ENCODE measurements at places on chromosomes 2 and 18. TPM values are rescaled to one million over a fixed set of nuclear protein-coding genes. Genes with fewer than 3 reads are reported as not detected.

Gene NYAP2
- not detected for total RNA-seq

Gene SNORC
- 0.24 TPM for total RNA-seq

Gene ZBTB14
- total RNA-seq: 8.6 TPM

Gene ZCCHC2
- total RNA-seq: 27.7 TPM

Gene MATN3
- 9.1 TPM for total RNA-seq

Gene TMX3
- 45.2 TPM for total RNA-seq

Gene LHCGR
- 0.96 TPM for total RNA-seq

Gene VWA3B
- not detected for total RNA-seq

Gene RBKS
- 12.3 TPM for total RNA-seq

Gene BMPR2
- 53.4 TPM for total RNA-seq

Gene REG3G
- not detected for total RNA-seq

GRCh38 chr2:25229279-25230197, 61.2 kb upstream of the POMC start:
- DNase-seq: no peak

DNA sequence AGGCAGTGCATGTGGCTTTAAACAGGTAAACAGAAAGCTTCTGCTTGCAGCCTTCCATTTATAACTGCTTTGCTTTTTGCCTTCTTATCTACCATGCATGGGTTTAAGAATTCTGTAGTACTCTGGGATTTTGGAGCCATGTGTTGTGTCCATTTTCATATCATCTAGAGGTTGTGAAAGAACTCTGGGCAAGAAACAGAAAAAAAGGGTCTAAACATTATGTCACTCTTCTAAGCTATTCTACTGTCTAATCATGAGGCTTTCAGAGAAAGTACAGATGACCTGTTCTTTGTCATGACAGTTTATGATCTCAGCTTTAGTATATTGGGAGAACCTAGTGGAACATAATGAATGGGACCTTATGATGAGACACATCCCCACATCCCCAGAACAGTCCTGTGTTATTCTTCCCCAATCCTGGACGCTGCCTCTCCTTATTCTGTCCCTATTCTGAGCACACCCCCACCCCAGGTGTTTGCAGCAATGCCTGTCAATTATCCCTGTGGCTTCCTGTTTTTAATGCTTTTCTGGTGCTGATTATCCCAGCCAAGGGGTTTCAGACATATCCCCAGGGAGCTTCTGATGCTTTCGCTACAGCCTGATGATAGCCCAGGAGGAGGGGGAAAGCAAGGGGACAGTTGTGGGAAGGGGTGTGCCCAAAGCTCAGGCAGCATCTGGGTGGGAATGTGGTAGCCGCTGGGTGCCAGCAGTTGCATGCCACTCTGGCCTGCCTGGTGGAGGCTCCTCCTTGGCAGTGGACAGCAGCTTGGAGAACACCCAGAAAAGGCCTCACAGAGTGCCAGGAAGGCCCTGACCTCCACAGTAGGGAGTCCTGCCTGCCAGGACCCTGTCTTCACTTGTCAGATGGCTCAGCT, 169.5 kb upstream of the MAP3K20 start:
- no peak for DNase-seq

DNA sequence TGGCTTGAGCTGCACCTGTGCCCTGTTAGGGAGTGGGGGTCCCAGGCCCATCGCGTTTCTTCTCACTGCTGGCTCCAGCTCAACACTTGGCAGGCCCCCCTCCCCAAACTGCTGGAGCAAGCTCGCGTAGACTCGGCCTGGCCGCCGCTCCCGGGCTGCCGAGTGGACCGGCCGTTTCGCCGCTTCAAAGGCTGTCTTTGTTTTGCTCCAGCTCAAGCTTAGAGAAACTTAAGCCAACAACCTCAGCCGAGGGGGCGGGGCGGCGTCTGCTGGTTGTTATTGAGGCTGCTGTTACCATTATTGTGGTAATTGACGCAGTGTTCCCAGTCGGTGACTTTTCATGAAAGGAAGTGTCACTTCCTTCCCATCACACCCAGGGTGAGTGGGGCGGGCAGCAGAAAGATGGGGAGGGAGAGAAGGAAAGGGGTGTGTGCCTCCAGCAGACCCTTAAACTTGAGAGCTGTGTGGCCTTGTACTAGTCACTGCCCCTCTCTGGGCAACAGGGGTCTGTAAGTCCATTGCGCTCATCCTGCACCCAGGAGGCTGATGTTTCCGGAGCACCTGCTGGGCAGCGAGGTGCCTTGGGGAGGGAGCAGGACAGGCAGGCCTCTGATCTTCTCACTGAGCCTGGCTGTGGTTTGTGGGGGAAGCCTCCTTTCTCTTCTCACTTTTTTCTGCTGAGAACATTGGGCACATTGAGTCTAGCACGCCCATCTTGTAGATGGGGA, 2.1 kb downstream of the ARID5A start:
- DNase-seq: no peak

- DNase-seq: no peak
Observed at GRCh38 chr18:68060871-68061270, 544.4 kb upstream of the DSEL start.

DNA sequence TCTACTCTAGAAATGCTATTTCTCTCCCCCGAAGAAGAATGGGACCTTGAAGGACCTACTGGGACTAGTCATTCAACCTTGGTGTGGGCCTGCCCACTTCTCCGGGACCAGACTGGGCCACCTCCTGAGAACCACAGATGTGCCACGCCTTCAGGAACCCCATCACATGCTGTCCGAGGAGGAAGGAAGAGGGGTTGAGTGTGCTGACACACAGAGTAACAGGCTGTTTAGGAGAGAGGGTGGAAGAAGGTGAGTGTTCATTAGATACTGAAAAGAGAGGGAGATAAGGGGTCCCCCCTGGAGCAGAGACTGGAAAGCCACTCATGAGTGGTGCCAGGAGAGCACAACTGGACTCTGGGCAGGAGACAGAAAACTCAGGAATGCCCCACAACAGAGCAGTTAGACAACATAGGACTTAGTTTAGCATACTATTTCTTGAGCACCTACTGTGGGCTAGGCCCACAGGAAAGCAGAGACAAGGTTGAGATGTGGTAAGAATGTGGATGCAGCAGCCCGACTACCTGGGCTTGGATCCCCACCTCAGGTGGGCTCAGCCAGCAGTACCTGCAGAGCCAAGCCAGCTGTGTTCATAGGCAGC, 286.4 kb upstream of the NCKAP5 start:
- no peak for DNase-seq

DNA sequence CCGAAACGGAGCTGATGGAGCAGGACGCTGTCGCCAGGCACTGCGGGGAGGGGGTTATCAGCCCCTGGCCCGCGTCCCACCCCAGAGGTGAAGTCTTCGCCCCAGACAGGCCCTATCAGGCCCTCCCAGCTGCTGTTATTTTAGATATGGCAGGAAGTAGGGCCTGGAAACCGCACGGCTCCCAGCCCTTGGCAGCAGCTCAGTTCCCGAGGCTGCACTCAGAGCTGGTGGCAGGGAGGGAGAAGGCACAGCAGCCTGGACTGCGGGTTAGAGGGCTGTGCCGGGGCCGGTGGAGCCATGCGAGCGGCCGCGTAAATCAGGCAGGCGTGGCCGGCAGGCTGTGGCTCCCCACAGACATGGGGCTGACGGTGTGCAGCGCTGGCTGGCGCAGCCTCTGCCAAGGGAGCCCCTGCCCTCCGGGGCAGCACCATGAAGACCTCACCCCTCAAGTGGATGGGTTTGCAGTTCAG, 111.4 kb downstream of the NFATC1 start:
- peak; percentile 21 for DNase-seq

DNA sequence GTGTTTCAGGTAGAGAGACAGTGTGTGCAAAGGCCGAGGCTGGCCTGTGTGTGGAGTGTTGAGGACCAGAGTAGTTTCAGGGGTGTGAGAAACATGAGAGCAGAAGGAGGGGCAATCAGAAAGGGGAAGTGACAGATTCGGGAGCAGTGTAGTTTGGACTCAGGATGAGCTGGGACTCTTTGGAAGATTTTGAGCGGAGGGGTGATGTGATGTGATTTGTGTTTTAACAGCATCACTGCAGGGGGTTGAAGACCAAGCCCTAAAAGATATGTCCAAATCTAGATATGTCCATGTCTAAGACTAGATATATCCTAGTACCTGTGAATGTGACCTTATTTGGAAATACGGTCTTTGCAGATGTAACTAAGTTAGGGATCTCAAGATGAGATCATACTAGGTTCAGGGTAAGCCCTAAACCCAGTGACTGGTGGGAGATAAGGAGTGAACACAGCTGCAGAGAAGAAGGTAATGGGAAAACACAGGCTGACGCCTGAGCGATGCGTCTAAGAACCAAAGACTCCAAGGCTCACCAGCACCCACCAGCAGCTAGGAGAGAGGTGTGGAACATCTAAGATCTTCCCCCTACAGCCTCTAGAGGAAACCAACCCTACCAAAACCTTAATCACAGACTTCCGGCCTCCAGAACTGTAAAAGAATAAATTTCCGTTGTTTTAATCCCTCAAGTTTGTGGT, 38.5 kb upstream of the MYO3B start:
- DNase-seq: no peak

- no peak for DNase-seq
Observed at GRCh38 chr2:54899576-54900200, 150.6 kb downstream of the RTN4 start.

DNA sequence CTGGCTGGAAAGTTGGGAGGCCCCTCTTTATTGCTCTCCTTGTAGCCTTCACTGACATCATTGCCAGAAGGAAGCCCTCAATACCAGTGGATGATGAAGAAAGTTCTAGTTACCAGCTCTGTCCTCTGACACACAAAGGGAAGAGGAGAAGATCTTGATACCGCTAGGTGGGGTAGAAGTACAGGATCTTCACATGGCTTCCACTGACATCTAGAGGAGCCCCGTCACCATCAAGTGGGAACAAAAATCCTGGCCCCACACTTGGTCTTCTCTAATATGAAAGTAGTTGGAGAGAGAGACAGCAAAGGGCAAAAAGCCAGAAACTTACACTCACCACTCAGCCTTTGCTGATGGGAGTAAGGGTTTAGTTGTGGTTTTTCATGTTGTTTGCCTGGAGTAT, 12.4 kb downstream of the XIRP2 start:
- DNase-seq: no peak

DNA sequence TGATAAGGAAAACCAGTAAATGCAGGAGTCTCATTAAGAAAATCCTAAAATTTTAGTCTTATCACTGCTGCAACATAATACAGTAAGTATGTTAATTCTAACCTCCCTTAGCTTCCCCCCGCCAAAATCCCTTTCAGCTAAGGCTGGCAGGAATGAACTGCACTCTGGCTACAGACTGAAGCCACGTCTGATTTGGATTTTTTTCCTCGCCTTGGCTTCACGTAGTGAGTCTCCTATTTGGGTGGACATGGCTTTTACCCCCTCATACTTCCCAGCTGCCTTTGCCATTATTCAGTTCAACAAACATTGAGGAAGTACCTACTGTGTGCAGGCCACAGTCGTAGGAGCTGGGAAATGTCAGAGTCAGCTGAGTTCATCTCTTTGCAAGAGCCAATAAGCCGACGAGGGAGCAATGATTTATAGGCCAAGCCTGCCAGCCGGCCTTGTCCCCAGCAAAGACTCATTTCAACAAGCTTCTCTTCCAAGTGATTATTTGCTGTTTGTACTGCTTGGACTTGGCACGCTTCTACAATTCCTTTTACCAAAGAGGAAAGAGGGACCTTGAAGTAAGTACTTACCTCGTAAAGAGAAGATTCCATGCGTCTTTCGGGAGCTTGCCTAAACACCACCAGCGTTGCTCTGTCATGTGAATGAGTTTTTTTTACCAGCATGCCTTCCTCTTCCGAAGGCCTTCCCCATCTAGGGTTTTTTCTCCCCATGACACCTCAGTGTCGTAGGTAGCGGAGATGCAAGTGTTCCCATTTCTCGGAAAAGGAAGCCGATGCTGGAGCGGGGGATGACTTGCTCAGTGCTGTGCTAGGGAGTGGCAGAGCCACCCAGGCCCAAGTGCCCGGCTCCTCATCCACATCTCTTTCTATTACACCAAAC, 138.6 kb downstream of the KLHL29 start:
- no peak for DNase-seq

- no peak for DNase-seq
Observed at GRCh38 chr2:149145314-149146295, 107.1 kb downstream of the LYPD6B start.

DNA sequence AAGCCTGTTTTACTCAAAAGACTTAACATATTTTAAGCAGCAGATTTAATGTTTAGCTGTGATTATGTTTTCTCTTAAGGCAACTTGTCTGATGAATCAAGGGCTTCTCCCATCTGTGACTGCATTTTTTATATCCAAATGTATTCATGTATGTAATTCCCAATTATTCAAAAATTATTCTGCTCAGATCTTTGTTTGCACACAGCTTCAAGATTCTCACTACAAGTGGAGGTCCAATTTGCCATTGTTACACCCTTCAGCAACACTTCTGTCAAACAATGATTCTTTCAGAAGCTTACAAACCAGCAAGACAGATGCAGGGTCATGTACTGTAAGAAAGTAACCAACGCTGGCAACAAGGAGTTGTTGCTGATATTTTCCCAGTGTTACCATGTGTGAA, 5.9 kb upstream of the LRPPRC start:
- no peak for DNase-seq

DNA sequence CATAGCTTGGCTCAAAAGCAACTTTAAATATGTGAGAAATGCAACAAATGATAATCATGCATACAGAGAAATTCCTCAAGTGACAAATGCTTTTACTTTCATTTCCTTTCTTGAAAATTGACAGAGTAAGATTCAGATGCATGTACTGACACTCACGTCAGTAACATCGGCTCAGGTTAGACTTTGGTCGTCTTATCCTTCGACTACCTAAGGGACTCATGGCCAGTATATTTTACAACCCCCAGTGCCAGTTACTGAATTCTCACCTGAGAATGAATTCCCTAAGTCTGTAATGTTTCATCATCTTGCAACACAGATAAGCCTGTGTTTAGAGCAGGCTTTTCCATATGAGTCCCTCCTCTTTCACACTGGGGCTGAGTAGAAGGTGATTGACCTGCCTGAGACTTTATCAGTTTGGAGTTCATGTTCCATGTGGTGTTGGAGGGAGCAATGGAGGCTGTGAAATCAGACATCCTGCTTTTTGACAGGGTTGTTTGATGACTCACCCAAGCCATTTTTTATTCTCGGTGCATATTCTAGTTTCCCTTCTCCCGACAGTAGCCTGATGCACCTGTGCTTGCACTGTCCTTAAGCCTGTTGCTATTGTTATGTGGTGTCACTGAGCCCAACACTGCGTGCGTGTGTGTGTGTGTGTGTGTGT, 30.5 kb upstream of the ATP8B1 start:
- no peak for DNase-seq

DNA sequence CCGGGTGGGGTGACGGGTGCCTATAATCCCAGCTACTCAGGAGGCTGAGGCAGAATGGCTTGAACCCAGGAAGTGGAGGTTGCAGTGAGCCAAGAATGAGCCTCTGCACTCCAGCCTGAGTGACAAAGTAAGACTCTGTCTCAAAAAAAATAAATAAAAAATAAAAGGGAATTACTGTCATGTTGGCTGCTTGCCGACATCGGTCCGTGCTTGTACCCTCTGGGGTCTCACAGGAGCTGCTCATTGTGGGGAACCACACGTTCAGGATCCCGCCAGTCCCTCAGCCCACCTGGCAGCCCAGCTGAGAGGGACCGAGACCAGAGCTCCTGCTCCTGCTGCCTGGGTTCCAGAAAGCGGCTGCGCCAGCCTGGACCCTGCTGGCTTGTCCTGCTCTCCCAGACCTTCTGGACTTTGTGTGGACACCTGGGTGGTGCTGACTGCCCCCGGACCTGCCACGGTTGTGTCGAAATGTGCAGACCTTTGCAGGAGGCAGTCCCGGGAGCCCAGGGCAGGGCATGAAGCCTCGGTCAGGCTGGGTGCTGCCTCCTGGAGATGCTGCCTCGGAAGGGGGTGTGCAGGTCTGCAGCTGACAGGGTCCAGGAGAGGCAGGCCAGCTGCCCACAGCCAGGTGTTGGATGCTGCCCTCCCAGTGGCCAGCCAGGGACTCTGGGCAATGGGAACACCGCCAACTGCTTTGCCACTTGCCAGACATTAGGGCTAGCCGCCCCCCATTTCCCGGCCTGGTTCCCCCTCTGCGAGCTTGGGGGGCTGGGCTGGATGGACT, 16.4 kb downstream of the KLF11 start:
- no peak for DNase-seq

All from omental fat pad (tissue), 4 donors.